Thoracic aorta endothelial cell (primary cell): ENCODE measurements at places on chromosomes 1 and 21. TPM values are rescaled to one million over a fixed set of nuclear protein-coding genes. Genes with fewer than 3 reads are reported as not detected.

The BATF3 gene
- total RNA-seq = 0.65 and 1.2 TPM in 2 replicates

The OR6K3 gene
- total RNA-seq = not detected in 2 replicates

The OR2T27 gene
- not detected in 2 replicates for total RNA-seq

The NPHP4 gene
- 5.1 and 7.4 TPM in 2 replicates for total RNA-seq

The CCDC30 gene
- total RNA-seq = 0.53 and 0.72 TPM in 2 replicates

The TFF3 gene
- 0.27 TPM in 1 of 2 replicates, not detected in the other for total RNA-seq

The PLA2G5 gene
- total RNA-seq = 0.36 TPM in 1 of 2 replicates, not detected in the other

The ERRFI1 gene
- 29.2 and 43.9 TPM in 2 replicates for total RNA-seq

The FNDC5 gene
- 0.13 TPM in 1 of 2 replicates, not detected in the other for total RNA-seq

The ENSA gene
- 142 and 159 TPM in 2 replicates for total RNA-seq
